ENCODE measurements at places on chromosomes 11 and 22.

DNA sequence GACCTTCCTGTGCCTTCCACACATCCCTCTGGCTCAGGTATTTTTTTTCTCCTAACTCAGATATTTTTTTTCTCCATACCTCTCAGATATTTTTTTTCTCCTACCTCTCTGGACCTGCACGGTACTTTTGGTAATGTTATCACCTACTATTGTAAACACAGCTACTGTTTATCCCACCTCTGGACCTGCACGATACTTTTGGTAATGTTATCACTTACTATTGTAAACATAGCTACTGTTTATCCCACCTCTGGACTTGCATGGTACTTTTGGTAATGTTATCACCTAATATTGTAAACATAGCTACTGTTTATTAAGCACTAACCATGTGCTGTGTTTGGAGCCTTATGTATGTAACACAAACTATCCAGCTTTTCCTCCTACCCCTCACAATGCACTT lies 12.1 kb upstream of the UPB1 start:
- H3K4me3 ChIP-seq, result no peak overlapping the region
- H3K4me1 ChIP-seq, result no peaks in the 10 kb centered on the region
- DNase-seq, result no peak
- no peaks in the 10 kb centered on the region for H3K27me3 ChIP-seq
- no peak overlapping the region for H3K27ac ChIP-seq
- no peaks in the 10 kb centered on the region for H3K36me3 ChIP-seq

DNA sequence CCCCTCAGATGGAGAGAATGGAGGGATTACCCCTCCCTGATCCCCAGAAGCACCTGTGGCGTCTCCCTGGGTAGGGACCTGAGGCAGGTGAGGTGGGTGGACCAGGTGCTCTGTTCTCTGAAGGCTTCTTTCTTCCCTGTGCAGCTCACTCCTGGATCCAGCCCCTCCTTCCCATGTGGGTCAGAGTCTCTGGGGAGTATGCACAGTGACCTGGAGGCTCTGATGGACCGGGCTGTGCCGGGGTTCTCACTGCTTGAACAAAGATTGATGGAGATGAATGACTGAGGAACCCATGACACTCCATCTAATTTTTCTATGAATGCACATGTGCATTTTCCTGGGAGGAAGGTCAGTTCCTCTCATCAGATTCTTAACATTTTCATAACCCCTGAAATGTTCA lies 78.6 kb upstream of the SHANK2 start:
- no peak overlapping the region for H3K4me3 ChIP-seq
- no peaks in the 10 kb centered on the region for H3K4me1 ChIP-seq
- no peak overlapping the region for H3K27ac ChIP-seq
- no peaks in the 10 kb centered on the region for H3K36me3 ChIP-seq

DNA sequence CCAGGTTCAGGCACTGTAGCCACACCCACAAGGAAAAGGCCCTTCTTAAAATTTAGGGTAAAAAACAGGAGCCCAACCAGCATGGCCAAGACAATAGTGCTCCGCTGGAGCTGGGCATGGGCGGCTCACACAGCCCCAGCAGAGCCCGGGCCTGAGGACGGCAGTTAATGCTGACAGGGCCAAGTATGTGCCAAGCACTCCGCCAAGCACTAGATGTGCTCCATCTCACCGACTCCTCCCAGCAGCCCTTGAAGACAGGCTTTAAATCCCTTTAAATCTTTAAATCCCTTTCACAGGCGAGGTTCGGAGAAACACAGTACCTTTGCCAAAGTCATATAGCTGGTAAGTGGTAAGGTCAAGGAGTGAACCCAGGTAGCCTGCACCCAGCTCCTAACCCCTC lies 4.8 kb downstream of the ARFGAP2 start:
- H3K4me1 ChIP-seq, result peaks cover 14% of the 10 kb centered on the region
- no peak overlapping the region for H3K4me3 ChIP-seq
- DNase-seq, result no peak
- no peak overlapping the region for H3K27ac ChIP-seq
- peaks cover 10% of the 10 kb centered on the region for H3K36me3 ChIP-seq

- no peak within 1 kb of the TSS for H3K27ac ChIP-seq
- peaks cover 37% of the 10 kb centered on the region for H3K27me3 ChIP-seq
- DNase-seq, result no peak
Observed at GRCh38 chr22:20966883-20967696, at the start of gene AIFM3. Gene AIFM3 (plus strand): TSS chr22:20967255. CDS start chr22:20967945, 690 bp downstream.

DNA sequence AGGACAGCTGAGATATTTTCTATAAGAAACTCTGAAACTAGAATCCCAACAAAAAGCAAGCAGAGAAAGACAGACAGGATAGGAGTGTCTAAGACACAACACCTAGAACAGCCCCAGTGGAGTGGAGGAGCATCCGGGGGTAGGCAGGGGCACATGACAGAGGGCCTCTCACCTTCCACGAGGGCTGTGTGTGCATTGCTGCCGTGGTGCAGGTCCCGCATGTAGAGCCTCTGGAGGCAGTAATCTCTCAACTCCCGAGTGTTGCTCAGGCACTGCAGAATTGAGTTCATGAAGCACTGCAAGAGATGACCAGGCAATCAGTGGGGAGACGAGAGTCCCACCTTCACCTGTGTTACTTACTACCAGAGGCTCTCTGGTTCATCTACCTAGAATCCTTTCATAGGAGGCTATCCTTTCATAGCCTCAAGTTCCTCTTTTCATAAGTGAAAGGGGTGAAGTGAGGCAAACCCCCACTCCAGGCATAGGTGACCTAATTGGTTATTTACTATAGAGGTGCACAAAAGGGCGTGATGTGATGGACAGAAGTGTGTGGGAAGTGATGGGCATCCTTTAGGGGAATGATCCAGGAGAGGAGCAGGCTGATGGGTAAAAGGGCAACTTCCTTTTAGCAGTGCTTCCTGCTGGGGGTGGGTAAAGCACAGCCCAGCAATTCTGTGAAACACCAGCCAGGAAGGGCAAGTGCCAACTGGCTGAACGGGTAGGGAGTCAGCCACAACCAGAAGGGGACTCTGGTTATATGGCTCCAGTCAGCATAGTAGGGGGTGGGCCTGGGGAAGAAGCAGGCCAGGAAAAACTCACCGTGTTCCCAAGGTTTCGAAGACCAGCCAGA lies 13.1 kb upstream of the MFRP start:
- peaks cover 5% of the 10 kb centered on the region for H3K27me3 ChIP-seq
- H3K27ac ChIP-seq, result no peak overlapping the region
- H3K36me3 ChIP-seq, result no peaks in the 10 kb centered on the region

- no peak for DNase-seq
- H3K36me3 ChIP-seq, result peaks cover 33% of the 10 kb centered on the region
- no peaks in the 10 kb centered on the region for H3K27me3 ChIP-seq
- H3K27ac ChIP-seq, result no peak overlapping the region
Observed at GRCh38 chr11:88335284-88335683, 2.3 kb downstream of the CTSC start.
